ENCODE measurements at places on chromosomes 1 and 21.

DNA sequence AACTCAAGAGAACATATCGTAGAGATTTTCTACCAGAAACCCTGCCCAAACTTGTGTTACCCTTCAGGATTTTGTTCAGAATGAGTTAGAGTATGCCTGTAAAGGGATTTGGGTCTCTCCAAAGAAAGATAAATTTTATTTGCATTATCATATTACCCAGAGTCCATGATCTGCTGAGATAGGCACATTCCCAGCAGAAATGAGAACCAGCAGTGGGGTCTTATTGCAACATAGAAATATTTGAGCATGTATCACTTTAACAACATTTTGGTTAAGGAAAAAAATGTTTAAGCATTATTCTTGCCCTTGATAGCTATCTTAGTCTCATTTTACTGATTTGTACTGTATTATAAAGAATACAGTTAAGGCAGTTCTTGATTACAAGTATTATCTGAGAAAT lies 10.6 kb downstream of the VCAM1 start:
- DNase-seq = peak; percentile 81

- DNase-seq = peak; percentile 97
These were observed 42.1 kb upstream of the SRP9 start for GRCh38 chr1:225735252-225736149.

DNA sequence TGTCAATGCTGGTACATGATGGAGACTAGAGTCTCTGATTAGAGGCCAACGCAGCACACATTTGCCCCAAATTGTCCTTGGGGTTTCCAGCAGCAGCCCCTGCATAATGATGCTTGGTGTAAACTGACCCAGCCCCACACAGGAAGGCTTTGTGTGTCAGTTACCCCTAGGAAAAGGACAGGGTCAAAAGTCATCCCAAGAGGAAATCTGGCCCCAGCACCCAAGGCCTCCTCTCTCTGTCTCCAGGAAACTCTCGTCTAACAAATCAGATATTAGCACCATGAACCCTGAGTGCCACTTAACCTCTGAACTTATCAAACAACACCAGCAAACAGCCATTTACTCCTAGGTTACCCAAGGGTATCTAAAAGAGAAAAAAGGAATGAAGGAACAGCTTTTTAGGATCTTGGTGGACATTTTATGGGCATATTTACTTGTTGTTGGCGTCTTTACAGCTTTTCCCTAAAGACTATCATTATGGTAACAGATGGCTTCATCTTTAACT lies 84.5 kb downstream of the PSMG1 start:
- no peak for DNase-seq

DNA sequence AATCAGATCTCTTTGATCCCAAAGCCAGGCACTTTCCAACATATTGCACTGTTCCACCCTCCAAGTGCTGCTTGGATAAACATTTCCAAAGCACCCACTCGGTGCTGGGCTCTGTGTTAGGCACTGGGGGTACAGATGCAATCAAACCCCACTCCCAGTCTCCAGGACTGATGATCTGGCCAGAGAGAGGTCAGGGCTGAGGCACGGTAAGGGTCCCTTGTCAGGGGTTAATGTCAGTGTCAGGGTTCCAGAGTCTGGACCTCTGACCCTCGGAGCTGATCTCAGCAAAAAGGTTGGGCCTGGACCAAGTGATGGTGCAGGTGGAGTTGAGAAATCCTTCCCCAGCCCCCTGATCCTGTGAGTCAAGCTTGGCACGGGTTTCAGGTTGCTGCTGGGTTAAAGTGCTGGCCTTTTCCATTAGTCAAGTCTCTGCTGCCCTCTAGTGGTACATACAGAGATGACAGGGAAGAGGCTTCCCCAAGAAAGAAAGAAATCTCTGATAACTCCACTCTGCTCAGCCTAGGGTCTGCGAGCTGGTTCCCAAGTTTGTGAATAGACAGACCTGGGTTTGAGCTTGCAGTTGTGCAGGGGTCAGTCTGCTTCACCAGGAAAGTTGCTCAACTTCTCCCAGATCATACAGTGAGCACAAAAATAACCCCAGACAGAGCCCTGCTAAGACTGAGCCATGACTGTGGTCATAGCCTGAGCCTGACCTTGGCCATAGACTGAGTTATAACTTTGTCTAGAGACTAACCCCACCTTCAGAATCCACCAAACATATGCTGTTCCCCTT lies 74.6 kb downstream of the DMRTA2 start:
- DNase-seq = peak; percentile 72

DNA sequence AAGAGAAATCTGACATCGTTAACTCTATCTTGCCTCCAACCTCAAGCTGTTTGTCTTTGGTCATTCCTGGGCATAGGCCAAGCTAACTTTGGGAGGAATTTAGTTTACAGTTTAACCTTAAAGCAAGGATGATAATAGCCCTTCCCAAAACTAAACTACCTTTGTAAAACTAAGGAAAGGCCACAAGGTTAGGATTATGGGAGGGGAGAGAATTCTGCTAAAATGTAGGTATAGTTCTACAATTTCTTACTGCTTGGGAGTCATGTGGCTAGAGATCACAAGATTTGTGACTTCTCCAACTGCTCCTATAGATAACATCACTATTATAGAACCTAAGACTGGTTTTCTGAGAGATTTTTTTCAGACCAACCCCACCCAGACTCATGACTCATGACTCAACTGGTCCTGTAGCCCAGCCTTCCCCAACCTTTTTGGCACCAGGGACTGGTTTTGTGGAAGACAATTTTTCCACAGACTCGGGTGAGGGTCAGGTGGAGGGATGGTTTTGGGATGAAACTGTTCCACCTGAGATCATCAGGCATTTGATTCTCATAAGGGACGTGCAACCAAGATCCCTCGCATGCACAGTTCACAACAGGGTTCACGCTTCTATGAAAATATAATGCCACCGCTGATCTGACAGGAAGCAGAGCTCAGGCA lies 70.7 kb upstream of the MUTYH start:
- peak; percentile 3 for DNase-seq

GRCh38 chr1:154221278-154222001 lies 685 bp downstream of the UBAP2L start:
- DNase-seq = peak; percentile 59

DNA sequence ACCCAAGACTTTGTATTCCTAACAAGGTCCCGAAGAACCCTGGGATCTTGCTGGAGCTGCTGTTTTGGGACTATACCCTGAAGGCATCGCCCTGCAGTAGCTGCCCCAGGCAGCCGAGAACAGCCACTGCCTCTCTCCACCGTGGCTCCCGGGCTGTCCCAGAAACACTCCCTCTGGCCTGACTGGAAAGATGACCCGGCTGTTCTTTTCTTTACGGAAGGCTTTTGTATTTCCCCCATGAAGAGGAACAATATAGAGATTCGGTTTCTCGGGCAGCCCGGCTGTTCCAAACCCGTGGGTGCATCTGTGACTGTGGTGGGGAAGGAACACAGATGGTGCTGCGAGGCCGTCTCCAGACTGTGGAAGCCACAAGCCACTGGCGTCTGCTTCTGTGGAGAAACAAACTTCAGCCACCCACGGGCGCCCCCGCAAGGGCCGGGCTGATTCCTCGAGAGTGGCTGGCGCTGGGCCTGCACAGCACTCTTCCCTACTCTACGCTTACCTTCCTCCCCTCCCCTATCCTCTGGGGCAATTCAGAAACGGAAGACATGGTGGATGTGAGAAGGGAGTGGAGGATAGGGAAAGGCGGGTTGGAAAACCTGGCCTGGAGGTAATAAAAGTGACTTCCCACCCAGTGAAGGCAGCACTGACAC lies 33.7 kb upstream of the VASH2 start:
- DNase-seq = peak; percentile 38

DNA sequence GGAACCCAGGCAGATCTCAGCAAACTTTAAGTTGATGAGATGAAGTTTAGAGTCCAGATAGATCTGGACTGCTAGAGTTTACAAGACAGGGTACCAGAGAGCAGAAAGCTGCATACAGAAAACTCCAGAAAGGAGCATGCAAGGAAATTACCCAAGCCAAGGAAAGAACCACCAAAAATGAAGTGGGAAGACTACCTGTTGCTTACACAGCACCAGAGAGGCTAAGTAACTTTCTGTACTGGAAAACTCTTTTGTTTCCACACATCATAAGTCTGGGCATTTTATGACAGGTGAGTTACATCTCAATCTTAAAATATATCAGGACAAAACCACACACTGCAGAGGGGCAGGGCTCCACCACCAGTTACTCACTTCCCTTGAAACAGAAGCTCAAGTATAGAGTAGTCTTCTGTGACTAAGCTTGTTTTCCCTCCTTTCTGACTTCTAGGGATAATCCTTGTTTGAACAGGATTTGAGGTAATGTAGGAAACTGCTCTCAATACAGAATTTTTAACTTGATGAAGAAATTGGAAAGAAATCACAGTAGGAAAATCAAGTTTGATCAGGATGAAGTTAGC lies 17.4 kb upstream of the GJA9 start:
- DNase-seq = peak; percentile 35

DNA sequence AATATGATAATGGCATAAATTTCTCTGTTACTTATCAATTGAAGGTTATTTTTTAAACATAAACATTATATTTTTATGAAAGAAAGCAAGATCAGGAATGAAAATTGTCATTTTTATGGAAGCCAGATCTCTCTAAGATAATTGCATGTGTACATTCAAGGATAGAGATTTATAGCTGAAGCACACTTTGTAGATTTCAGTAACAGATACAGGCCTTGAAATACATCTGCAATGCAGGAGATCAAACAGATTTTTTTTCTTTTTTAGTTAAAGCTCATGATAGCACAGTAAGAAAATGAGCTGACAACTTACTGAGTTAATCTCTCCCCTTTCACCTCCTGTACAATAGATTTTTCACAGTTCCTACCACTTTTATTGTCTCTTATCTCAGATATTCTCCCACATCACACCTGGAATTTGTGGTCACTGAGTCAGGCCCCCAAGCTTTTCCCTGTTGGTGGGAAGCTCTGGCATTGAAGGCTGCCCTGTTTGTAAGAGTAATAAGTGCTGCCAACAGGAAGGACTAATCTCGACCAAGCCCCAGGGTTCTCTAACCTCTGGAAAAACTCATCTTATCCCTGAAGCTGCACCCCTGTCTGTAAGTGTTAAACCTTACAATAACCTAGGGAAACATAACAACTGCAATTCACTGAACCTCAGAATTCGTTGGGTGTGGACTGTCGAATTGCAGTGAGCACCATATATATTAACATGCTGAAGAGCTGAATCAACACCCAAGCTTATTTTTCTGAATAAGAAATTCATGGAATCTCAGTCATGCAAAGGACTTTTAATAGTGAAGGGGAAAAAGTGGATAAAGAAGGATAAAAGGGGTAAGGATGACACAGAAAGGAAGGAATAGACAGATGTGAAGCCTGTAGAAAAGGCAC lies 599.0 kb downstream of the LMO4 start:
- no peak for DNase-seq

GRCh38 chr1:208520438-208521099 lies 276.4 kb upstream of the PLXNA2 start:
- DNase-seq = no peak

DNA sequence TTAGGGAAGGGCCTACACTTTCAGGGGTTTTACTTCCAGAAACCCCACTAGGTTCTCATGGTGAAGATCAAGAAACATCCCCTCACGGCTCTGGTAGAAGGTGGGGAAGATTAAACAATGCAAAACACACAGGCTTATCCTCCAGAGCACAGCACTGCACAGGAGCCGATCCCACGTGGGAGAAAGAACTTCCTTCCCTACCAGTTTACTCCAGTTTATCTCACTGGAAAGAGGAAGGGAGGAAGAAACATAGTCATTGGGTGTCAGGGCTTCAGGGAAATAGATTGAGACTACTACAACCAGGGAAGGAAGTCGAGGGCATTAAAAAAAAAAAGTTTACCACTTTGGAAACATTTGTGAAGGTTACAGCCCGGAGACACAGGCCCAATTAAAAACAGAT lies 164.4 kb downstream of the NTPCR start:
- DNase-seq = no peak

Measured in fibroblast of skin of right biceps (primary cell).